ENCODE measurements at places on chromosomes 13 and 19.

DNA sequence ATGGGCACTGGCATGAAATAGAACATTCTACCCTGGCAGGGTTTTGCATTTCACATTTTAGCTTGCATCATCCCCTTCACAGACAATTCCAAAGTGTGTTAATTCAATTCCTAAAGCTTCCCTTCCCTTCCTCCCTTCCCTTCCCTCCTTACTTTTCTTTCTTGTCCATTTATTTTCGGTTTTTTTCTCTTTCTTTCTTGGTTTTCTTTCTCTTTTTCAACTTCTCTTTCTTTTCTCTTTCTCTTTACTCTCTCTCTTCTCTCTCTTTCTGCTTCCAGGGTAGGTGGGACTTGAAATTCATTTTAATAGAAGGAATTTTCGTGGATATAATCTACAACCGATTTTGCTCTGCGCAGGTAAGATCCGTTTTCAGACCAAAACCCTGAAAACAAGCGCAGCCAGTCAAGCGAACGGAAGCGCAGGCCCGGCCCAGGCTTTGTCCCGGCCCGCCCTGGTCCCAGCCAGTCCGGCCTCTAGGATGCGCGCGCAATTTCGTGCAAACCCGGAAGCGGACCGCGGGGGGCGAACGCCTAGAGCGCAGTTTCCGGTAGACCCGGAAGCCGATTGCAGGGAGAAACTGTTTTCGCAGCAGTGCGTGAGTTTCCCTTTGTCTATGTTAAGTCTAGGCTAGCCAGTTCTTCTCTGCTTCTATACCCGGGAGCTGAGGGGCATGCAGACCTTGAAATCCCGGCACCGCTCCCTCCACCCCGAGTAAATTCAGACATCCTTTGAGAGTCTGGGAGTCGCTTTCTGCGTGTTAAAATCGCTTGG is at the start of gene ZNF528:
Gene ZNF528, plus strand, starts transcription at position 540 of the 771 bp plus-strand sequence. CDS start 4,165 bp downstream, outside the sequence.
- no peak for DNase-seq

- no peak for DNase-seq
Measured at GRCh38 chr13:79227418-79227817, 178.6 kb downstream of the RBM26 start.

GRCh38 chr13:61415058-61415721 is 459 bp downstream of the PCDH20 start:
- DNase-seq, result no peak

- DNase-seq, result no peak
Measured at GRCh38 chr13:72692884-72693514, 34.4 kb downstream of the MZT1 start.

DNA sequence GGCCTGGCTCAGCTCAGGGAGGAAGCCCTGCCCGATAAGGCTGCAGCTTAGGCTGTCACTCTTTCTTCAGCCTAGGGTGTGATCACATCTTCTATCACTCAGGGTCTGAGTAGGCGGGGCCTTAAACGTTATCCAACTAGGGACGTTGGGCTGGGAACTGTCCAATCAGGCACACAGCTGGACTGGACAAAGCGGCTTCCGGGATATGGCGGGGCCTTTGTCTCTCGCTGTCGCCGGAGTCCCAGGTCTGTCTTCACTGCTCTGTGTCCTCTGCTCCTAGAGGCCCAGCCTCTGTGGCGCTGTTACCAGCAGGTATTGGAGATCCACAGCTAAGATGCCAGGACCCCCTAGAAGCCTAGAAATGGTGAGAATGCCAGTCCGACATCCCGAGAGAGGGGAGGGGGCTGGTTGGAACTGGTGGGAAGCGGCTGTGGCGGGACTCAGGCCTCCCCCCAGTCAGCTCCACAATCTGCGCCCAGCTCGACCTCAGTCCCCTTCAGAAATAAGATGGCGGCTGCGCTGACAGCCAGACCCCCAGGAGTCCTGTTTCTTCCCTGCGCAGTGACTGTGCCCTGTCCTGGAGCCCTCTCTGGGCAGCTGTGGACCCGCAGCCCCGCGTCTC is at the start of gene ZNF254:
Gene ZNF254, plus strand, starts transcription at position 214 of the 622 bp plus-strand sequence. Its CDS starts 121 bp downstream, at position 335.
- DNase-seq, result peak; percentile 33

- DNase-seq, result no peak
Measured at GRCh38 chr13:47298506-47298905, 401.7 kb upstream of the HTR2A start.

DNA sequence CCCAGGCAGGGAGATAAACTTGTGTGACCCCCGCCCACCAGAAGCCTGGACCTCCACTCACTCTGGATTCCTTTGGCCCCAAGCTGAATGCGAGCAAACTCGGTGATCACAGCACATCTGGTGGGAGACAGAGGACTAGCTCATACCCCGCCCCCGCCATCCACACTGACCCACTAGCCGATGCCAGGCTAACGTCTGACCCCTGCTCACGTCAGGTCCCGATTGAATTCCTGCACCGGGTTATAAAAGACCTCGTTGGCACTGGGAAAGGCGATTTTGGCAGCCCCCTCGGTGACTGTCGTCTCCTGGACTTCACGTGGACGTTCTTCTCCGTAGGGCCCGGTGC is 631 bp downstream of the TRMT1 start:
- no peak for DNase-seq

GRCh38 chr13:39890537-39890936 is 235.1 kb downstream of the COG6 start:
- no peak for DNase-seq

DNA sequence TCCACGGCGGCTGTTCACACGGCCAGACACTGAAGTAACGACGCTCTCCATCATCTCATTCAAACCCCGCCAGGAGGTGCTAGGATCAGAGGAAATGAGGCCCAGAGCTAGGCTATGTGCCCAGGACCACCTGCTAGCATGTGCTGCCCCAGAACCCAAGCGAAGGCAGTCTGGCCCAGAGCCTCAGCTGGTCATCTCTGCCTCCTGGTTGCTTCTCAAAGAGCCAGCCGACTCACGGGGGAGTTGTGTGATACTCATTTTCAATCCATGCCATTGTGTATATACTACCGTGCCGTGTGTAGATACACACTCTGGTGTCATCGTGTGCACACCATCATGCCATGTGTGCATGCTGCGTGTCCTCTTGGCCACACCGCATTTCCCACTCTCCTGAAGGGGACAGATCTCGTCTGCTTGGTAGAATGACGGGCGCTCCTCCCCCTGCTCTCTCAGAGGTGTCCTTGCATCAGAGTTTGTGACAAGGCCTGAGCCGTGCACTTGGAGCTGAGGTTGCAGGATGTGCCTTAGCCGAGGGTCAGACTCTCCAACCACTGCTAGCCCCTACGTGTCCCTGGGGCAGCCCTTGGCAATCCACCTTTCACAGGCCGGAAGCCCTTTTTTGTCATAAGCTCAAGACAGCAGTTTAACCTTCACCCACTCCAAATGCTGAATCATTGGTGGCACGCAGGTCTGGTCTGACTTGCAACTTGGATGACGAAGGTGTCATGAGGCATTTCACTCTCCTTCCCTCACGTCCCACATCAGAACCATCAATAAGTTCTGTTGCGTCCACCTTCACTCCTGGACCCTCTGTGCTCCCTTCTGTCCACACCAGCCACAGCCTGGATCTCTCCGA is 130.4 kb downstream of the CRYL1 start:
- no peak for DNase-seq

- DNase-seq, result no peak
Measured at GRCh38 chr13:44196196-44196751, 177.3 kb upstream of the SERP2 start.

GRCh38 chr13:80050252-80050651 is 290.7 kb downstream of the SPRY2 start:
- DNase-seq, result no peak

- no peak for DNase-seq
Measured at GRCh38 chr13:64154514-64154913, 2738.9 kb upstream of the PCDH20 start.

DNA sequence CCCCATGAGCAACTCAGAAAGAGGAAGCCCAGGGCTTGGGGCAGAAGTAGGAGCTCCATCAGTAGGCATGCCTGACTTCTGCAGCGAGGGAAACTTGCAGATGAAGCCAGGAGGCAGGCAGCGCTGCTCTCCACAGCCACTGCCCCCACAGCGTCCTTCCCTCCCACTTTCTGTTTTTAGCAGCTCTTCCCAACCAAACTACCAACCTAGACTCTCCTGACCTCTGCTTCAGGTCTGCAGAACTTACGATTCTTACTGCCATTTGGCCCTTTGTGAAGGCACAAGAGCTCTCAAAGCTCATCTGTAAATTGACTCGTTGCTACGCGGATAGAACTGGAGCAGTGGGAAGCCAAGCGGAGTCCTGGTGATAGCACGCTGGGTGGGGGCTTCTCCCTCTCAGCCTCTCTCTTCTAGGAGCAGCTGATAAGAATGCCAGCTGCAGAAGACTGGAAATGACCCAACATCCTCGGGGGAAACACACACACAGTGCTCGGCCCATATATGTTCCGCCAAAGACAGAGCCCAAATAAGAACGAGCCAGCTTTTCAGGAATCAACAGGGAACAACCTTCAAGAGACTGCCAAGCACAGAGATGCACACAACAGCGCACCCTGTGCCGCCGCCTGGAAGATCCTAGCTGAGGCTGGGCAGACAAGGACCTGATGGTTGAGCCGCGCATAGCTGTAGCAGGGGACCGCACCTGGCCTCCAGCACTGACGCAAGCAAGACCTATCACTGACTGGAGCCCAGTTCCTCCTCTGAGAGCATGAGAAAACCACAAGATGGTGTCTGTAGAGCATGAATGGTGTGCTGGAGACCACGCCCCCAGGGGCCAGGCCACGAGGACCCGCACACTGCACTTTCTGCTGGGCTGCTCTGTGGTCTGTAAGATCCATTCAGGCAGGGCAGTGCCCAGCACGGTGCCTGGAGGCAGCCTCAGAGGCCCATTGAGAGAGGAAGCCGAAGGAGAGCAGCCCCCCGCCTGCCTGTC is 15.9 kb upstream of the SLC35E1 start:
- DNase-seq, result no peak

- DNase-seq, result no peak
Measured at GRCh38 chr19:13847407-13848339, 29.3 kb upstream of the NANOS3 start.

DNA sequence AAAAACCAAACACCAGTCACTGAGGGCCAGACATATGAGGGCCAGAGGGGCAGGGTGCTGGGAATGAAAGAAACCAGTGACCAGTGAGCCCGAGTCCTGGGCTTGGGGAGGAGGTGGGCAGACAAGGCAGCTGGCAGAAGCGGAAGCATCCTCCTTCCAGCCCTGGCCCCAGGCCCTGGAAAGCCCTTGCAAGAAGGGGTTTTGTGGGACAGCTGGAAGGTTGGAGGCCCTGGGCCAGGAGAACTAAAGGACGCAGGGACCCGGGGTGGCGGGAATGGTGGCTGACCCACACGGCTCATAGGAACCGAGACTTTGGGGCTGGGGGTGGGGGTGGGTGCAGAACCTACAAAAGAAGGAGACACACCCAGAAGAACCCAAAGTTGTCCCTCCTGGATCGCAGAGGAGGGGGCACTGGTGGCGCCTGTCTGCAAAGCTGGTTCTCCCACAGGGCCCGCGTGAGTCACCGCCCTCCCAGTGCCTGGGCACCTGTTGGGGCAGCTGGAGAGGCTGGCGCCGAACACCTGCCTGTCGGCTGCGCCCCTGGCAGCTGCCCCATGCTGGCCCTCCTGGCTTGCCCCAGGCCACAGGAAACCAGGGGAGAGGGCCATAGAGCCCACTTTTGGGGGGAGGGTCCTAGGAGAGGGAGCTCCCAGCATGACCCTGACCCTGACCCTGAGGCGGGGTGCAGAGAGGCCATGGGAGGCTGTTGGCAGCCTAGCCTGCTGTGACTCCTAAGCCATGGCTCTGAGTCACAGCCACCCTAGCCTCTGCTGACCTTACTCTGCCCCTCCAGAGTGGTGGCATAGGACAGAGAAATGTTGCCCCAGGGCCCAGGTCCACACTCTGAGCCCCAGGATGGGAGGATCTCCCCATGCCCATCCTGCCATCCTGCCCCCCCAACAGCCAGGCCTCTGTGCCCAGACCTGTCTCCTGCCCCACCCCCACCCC is 802 bp downstream of the DMPK start:
- DNase-seq, result peak; percentile 6

DNA sequence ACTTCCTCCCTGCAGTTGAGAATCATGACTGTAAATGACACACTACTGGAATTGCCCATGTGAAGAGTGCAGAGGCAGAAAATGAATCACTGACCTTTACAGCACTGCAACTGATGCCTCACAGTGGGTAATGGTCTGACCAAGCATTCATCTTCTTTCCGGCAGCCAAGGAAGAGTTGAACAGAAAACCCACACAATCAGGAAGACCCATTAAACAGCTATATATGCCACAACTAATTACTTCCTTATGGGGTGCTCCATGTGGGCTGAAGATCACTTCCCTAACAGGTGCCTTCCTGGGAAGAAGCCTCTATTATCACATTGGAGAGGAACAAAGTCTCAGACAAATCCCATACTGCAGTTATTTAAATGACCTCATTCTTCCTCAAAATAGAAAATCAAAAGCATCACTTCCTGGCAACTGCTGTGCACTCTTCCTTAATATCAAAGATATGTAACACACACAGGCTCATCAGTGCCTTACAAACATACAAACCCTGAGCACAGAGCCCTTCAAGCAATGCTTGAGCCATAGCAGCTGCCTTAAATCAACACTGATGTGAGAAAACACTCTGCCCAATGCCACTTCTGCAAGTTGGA is 45.8 kb downstream of the RUBCNL start:
- no peak for DNase-seq

DNA sequence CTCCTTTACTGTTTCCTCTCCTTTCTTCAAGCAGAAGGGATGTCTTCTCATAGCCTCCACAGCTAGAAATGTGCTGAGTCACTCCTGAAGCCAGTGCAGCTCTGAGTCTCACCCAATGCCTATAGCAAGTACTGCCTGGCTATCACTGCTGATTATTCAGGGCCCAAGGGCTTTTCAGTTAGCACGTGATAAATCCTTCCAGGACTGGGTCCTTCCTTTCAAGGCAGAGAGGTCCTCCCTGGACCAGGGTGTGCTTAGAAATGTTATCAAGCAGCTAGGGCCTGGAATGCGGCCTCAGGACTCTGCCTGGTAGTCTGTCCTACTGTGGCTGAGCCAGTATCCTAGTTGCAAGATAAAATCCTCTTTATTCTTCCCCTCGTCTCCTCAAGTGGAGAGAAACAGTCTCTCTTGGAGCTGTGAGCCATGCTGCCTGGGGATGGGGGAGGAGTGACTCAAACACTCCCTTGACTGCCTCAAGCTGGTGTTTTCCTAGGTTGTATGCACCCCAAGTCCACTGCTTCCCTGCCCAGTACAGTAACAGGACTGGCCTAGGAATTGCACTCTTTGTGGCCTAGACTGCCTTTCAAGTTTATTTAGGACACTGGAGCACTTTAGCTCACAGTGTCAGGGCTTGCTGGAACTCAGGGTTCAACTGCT is 198.7 kb upstream of the SERP2 start:
- DNase-seq, result no peak

DNA sequence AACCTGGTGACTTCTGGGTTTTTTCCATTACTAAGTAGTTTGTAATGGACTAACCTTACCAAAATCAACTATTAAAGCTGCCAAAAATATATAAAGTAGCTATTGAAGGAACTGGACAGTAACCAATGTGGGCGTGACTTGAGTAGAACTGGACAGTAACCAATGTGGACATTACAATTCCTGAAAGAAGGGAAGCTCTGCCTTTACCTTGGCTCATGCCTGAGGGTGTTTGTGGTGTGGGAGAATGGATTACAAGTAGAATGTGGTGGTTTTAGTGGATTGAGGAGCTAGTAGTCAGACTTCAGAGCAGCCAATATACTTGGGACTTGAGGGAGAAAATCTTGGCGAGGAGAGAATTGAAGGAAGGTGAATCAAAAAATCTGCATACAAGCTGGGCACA is 17.5 kb downstream of the LRRC63 start:
- DNase-seq, result no peak
